ENCODE measurements at places on chromosomes 6 and 20.
A peak's percentile ranks its signal among the peaks of the same experiment; 100 is the strongest.

DNA sequence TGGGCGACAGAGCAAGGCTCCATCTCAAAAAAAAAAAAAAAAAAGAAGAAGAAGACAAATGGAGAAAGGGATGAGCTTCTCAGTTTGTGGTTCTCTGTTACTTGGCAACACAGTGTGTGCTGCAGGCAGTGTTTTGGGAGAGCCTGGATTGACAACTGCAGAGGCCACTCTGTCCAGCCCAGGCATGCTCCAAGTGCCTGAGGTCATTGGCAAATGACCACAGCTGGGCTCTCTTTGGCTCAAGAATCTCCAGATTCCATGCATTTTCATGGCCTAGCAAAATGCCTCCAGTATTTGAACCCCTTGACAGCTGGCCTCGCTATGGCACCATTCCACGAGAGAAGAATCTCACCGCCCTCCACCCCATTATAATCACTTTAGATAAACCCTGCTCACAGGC is 126.2 kb downstream of the ANKRD60 start:
- no peak for DNase-seq

- no peak for DNase-seq
Observed at GRCh38 chr6:21199262-21199661, 394.3 kb upstream of the SOX4 start.

GRCh38 chr6:168272415-168273325 is 46.9 kb downstream of the DACT2 start:
- no peak for DNase-seq

DNA sequence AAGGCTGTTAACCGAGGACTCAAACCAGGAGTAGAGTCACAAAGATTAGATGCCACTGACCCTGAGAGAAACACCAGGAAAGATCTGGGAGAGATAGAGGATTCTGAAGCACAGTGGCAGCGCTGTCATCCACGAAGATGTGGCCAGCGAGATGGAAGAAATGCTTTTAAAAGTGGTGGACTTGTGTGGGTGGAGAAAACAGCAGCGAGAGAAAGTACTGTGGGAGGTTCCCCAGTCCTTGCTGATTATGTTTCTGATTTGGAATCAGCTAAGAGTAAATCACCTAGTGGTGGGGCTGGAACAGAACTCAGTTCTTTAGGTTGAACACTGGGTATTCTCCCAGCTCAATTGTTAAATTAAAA is 435 bp upstream of the ZNF322 start:
- DNase-seq, result no peak

DNA sequence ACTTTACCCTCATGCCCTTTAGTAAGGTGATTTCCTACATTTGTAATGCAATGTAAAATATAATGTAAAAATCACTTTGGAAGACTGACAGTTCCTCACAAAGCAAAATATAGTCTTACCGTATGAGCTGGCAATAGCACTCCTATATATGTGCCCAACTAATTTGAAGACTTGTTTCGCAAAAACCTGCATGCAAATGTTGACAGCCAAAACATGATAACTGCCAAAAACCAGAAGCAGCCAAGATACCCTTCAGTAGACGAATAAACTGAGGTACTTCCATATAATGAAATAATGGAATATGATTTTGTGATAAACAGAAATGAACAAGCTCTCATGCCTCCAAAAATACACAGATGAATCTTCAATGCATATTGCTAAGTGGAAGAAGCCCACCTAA is 13.6 kb downstream of the AURKA start:
- DNase-seq, result no peak

- DNase-seq, result no peak
Observed at GRCh38 chr6:129844118-129844891, 16.8 kb downstream of the TMEM244 start.

DNA sequence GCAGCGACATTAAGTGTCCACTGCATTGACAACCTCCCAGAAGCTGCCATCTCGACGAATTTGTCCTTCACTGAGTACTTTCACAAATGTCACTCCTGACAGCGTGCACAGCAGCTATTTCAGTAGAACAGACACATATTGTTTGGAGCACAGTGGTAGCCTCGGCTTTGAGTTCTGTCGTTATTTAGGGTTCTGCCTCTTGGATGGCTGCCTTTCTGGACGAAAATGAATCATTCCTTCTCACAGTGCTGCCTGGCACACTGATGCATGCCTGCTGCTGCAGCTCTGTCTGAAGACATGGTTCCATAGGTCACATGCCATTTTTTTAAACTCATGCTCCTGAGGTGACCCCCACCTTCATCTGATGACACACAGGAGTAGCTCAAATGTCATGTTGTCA is 477.0 kb downstream of the C6orf118 start:
- DNase-seq, result no peak

DNA sequence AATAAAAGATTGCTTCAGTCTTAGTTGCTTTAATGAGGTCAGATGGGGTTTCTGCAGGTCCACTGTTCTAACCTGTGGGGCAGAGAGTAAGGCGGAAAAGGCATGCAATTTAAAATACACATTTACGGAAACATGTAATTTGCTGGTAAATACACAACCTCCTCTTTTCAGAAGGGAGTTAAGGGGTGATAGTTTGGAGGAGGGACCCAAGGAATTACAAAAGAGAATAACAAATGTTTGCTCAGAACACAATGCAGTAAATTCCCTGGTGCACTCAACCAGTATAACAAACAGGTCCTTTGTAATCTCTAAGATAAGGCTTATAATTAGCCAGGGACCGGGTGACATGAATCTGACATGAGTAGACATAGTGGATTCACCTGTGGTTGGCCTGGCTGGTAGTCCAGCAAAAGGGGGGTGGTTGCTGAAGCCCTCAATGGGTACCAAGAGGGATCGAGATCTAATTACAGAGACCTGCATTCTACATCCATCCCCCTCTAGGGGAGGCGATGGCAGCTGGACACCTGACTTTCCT is 295.1 kb downstream of the PHACTR1 start:
- DNase-seq, result peak; percentile 23

GRCh38 chr6:30520522-30520921 is 31.2 kb downstream of the HLA-E start:
- no peak for DNase-seq

- no peak for DNase-seq
Observed at GRCh38 chr20:41592516-41593216, 25.5 kb downstream of the CHD6 start.

DNA sequence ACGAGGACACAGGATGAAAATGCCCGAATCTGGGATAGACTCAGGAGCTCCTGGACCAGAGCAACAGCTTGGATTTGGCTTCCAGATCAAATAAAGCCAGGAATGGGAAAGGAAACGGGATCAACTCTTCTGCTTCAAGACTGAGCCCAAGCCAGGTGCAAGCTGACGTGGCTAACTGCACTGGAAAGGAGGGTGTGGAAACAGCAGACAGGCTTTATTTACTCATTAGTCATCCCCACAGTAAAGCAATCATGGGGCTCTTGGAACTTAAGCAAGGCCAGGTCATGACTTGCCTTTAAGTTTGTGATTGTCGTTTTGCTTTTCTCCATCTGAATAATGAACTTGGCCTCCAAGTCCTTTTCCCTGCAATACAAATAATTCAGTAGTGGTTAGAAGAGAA is 45.2 kb downstream of the KIF16B start:
- no peak for DNase-seq

- no peak for DNase-seq
Observed at GRCh38 chr6:161137839-161138542, 135.9 kb downstream of the AGPAT4 start.

- no peak for DNase-seq
Observed at GRCh38 chr20:5871459-5872410, 78.6 kb downstream of the TRMT6 start.

- no peak for DNase-seq
Observed at GRCh38 chr20:24296477-24297261, 172.8 kb upstream of the SYNDIG1 start.

- DNase-seq, result no peak
Observed at GRCh38 chr6:41768545-41769308, 11.0 kb downstream of the FRS3 start.

DNA sequence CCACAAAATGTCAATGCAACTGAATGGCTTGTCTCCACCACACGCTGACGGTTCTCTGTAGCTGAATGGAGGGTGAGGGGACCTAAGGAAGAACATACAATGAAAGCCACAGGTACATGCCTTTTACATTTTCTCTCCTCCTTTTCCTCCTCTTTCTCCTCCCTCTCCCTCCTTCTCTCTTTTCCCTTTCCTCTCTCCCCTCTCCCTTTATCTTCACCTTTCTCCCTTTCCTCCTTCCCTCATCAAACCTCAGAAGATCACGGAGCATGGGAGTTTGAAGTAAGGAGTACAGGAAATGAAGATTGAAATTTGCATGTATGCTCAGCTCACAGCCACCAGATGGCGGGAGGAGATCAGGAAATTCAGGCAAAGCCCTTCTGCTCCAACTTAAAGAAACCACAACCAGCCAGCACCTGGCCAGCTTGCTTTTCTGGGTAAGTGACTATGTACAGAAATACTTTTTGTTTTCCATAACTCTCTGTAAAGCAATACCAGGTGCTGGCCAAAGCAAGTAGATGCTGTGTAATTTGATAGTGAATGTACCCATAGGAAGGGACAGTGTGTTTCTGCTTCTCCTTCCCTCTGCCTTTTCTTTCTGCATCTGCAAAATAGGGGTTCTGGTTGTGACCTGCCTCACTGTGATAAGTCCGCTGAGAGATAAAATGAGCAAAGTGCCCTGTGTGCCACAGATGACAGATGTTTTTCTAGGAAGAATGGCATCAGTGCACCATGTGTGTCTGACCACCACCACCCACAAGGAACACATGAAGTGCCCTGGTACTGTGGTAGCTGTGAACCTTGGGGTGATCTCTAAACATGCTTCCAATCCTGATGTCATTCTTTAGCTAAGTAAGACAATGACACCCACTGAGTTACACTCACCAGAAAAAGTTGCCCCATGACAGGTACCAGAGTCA is 18.6 kb upstream of the FOXO3 start:
- peak; percentile 55 for DNase-seq

DNA sequence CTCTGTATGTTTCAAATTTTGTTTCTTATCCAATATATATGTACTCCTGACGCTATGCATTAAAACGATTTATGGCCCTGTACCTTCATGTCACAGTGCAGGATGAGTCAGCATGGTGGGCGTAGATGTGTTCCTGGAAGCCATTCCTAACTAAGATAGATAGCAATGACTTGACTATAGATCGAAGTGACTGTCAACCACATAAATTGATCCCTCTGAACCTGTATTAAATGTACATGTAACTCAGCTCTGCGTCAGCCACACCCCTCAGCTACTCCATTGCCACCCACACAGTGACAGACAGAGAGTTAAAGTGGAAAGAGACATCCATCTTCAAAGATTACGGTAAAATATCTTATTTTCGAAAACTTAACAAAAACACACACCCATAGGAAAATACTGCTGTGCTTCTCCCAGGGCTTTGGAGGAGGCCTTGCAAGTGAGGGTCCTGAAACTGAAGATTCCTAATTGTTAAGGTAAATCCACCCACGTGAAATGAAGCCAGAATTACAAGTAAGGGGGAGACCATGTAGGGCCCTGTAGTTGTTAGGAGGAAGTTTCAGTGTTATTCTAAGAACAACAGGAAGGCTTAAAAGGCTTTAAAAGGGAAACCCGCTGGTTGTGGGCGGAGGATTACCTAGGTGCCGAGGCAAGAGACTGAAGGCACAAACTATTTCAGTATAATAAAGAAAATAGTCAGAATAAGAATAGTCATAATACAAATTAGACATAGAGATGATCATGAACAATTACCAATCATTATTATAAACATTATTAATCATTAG is 10.3 kb upstream of the RAD21L1 start:
- no peak for DNase-seq

All from NCI-H1930 (cell line).